ENCODE measurements at places on chromosomes 3 and 15.

GRCh38 chr15:29699791-29700190 lies 122.5 kb downstream of the TJP1 start:
- no peak for DNase-seq

GRCh38 chr15:75098404-75098803 lies 75.0 kb downstream of the PPCDC start:
- no peak for DNase-seq

DNA sequence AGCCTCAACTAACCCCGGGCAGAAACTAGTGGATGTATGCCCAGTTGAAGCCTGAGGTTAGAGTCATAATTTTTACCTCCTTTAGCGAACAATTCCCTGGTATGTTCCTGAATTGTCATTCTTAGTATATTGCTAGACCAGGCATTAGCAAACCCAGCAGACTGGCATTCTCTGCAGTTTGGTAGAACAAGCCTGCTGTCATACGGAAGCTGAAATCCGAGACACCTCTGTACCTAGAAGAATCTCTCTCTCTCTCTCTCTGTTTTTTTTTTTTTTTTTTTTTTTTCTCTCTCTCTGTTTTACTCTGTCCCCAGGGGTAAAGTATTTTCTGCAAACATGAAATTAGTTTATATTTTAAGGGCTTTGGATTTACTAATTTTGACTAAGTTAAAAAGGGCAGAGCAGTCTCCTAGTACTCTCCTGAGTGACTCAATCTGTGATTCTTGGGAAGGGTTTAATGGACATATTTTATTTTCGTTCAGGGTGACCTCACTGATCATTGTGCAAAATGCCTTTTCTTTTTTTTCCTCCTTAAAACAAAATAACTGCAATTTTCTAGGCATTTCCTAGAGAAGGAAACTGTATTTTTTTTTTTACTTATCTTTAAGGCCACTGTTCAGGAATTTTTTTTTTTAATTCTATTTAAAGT lies 133.6 kb upstream of the ICE2 start:
- no peak for DNase-seq

DNA sequence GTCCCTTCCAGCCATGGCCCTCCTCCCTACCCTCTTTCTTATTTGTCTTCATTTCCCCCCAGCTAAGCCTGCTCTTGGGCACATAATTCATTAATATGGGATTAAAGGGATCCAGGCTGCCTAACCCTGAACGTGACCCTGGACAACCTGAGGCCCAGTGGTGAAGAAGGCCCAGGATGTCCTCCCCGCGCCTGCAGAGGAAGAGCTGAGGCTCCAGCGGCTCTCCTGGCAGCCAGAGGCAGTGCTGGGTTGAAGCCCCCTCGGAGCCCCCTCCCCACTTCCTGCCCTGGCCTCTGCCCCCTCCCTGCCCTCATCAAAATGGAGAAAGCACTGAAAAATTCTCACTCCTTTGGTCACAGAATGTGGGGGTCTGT lies 96.5 kb upstream of the ATP2B2 start:
- DNase-seq, result no peak

- DNase-seq, result no peak
Observed at GRCh38 chr3:138450181-138450580, 15.8 kb downstream of the ESYT3 start.

- DNase-seq, result no peak
Observed at GRCh38 chr3:77933926-77934325, 894.0 kb downstream of the ROBO2 start.

DNA sequence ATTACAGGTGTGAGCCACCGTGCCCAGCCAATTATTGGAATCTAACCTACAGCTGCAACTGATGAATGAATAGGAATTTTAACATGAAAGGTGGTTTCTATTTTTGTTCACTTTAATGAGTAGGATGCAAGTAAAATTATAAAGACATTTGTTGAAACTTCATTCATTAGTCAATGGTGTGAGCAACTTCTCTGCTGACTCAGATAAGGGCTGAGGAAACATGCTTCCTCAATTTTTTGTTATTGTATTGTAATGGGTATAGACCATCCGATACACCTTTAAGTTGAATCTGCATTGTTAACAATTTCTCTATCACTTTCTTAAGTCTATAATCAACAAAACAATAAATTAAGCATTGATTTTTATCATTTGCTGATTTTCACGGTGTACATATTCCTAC lies 127.8 kb downstream of the STAG1 start:
- DNase-seq, result no peak

- no peak for DNase-seq
Observed at GRCh38 chr15:65801229-65801805, 9.2 kb upstream of the DENND4A start.

- DNase-seq, result no peak
Observed at GRCh38 chr3:127549826-127550467, 40.6 kb downstream of the TPRA1 start.

GRCh38 chr3:174243171-174243570 lies 616.0 kb upstream of the NAALADL2 start:
- DNase-seq, result no peak

- DNase-seq, result no peak
Observed at GRCh38 chr3:179651687-179652446, 973 bp upstream of the USP13 start.

- no peak for DNase-seq
Observed at GRCh38 chr3:85041562-85042055, 82.8 kb downstream of the CADM2 start.

DNA sequence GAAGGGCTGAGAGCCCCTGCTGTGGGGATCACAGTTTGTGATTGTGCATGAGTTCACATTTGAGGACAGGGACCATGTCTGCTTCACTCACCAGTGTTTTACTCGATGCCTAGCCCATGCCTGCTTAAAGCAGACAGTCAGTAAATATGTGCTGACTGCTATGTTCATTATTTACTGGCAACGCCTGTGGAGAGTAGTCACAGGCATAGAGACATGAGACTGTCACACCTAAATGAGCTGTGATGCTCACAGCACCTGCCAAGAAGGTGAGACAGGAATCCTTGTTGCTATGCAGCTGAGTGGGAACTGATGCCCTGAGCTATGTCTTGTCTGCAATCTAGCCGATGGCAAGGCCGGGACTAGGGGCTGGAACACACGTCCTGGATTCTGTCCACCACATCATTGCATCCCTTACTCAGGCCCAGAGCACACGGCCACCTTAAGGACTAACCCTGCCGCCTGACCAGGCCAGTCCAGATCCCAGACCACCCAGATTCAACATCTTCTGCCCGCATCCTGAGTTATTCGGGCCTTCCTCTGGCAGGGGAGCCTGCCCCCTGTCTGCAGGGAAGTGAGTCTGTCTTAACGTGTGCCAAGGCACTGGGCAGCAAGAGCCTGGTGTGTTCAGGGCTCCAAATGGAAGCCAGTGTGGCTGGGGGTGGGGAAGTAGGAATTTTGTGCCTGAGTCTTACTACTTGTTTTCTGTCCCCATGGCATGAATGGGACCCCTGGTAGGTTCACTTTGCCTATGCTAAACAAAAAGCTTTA lies 44.8 kb downstream of the FGD5 start:
- DNase-seq, result no peak

- no peak for DNase-seq
Observed at GRCh38 chr15:36175741-36176291, 403.6 kb upstream of the CDIN1 start.

DNA sequence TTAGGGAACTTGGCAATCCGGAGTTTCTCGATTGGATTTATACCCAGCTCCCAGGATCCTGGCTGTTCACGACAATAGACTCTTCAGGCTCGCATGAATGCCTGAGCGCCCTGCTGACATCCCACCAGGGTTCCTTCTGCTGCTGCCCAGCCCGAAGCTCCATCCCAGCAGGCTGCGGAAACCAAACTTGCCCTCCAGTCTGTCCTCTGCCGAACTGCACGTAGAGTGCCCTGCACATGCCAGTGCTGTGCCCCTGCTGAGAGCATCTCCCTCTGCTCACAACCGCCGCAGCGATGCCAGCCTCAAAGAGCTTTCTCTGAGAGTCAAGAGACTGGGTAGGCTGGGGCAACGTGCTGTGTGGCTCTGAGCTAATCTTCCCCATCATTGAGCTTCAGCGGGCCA lies 6.9 kb downstream of the ADAMTS7 start:
- no peak for DNase-seq

- no peak for DNase-seq
Observed at GRCh38 chr3:46664971-46665762, 28.3 kb downstream of the ALS2CL start.

GRCh38 chr15:98842192-98842972 lies 165.2 kb downstream of the PGPEP1L start:
- DNase-seq, result no peak

DNA sequence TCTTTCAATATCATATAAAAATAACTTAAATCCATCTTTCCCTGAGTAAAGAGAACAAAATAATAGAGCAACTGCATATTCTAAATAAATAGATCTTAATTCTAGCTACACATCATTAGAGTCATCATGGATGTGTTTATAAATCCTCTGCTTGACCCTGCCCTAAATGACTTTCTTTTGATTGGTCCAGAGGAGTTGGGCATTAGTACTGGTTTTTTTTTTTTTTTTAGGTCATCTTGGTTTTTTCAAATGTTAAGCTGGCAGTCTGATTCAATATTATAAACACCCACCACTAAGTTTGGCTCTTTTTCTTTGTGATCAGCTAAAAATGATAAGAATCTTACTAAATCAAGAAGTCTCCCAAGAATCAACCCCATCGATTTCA lies 504.0 kb upstream of the CBLB start:
- DNase-seq, result no peak

DNA sequence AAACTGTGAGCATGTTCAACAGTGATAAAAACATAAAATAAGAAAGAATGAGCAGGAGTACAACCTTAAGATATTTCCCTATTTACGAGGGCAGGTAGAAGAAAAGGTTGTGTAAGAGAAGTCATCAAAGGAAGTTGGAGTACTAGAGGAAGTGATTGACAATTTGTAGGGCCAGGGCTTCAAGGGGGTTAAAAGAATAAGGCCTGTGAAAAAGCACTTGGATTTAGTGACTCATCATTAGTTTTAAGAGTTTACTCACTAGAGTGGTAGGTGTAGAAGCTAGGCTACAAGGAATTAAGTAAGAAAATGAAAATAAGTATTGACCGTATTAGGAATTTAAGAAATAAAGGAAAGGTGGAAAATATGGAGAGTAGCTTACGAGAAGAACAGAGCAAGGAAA lies 23.6 kb downstream of the KCNMB3 start:
- no peak for DNase-seq

- DNase-seq, result no peak
Observed at GRCh38 chr3:41769106-41769505, 192.8 kb downstream of the ULK4 start.

DNA sequence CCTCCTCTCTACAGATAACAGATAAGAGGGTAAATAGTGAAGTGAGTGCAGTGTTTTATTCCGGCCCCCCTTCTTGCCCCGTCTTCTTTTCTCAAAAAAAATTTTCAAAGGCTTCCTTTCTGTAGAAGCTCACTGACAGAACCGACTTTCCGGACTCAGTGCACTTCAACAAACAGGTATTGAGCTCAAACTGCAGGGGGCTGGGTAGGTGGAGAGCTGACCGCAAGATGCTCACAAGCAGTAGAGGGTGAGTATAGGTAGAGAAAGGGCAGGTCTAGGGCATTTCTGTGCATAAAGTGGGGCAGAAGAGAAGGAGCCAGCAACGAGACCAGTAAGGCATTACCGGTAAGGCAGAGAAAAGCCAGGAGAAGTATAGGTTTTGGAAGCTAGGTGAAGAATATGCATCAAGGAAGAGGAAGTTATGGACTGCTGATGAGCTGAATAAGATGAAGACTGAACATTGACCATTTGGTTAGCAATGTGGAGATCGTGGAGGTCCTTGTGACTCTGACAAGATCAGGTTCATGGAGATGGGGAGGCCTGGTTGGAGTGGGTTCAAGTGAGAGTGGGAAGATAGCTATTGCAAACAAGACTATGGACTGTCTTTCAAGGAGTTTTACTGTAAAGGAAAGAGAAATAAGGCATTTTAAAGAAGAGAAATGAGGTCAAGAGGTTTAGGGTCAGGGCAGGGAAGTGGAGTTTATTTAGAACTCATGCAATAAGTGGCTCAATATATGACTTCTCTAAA lies 97.4 kb downstream of the ST6GAL1 start:
- DNase-seq, result no peak

GRCh38 chr15:79310612-79310984 lies 314 bp upstream of the TMED3 start:
- DNase-seq, result no peak

DNA sequence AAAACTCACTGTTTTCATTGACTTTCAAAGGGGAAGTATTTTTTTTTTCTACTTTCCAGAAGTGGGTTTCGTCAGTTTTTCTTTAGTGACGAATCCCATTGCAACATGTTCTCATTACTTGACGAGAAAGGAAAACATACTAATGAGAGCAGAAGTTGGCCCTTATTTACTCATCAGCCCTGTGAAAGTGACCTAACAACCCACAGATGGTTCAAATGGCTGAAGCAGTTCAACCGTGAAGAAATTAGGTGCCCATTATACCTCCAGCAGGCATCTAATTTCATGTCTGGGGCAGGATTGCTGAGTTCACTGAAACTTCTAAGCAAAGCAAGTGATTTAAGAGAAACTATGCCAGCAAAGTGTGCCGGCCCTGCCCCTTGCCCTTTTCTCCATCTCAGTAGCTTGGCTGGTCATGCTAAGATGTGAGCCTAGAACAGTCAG lies 9.0 kb downstream of the AQP9 start:
- no peak for DNase-seq

DNA sequence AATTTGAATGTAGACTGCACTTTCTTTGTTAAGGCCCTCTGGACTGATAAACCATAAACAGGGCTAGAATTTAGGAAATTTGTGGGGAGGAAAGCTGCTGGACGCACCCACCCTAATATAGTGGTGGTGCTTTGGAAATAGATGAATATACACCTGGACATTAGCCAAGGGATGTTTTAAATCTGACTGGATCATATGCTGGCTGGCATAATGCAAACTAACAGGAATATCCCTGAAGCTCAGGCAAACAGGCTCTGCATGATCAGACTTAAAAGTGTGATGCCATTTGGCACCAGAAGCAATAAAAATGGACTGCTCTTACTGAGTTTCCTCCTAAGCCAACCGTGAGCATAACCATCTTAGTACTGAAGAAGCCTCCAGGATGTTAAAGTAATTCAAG lies 465.8 kb upstream of the ROBO1 start:
- no peak for DNase-seq

GRCh38 chr15:74780523-74781430 lies 1.1 kb upstream of the CSK start:
- no peak for DNase-seq

DNA sequence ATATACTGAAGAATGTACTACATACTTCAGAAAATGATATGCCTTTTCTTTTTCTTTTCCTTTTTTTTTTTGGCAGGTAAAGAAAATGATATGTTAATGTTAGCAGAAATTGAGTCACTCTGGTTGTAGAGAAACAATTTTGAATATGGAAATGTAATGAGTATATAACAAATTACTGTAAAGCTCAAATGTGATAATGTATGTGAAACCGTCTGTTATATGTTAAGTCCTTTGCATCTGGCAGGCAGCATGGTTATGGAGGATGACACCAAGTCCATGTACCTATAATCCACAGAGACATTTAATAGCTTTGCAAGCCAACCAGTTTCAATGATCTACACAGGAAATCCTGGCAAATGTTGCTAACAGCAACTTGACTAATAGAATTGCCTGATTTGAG lies 58.4 kb downstream of the HACD2 start:
- no peak for DNase-seq
